ENCODE measurements at places on chromosomes 11 and 22.

- DNase-seq: no peak
Measured at GRCh38 chr11:8709002-8709672, 26.5 kb downstream of the RPL27A start.

DNA sequence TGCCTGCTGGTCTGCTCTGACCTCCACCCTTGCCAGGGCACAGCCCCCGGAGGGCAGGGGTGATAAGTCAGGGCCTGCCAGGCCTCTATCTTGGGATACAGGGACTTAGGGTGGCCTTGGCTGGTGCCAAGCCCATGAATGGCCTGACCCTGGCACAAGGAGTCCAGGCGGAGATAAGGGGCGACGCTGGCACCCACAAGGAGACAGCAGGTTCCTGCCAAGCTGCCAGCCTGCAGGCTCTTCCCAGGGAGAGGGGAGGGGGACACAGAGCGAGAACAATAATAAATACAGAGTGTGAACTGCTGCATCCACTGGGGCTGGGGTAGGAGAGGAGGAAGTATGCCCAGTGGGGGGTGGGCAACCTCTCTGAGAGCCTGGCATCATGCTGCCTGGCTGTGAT, 978 bp downstream of the CSDC2 start:
- DNase-seq: no peak

DNA sequence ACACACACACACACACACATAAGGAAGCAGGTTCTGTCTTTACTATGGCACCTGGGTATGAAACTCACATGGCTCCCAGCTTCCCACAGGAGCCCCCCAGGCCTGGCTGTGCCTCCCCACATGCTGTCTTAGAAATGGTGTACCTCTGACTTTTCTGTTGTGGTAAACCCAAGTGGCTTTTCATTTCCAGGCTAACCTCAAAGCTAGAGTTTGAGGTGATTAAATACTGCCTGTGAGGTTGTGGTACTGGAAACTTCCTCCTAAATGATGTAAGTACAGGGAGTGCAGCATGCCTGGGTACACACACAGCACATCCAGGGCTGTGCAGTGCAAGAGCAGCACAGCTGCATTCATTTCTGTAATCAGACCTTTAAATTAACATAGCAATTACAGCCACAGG, 34.4 kb downstream of the ME3 start:
- peak; percentile 40 for DNase-seq

DNA sequence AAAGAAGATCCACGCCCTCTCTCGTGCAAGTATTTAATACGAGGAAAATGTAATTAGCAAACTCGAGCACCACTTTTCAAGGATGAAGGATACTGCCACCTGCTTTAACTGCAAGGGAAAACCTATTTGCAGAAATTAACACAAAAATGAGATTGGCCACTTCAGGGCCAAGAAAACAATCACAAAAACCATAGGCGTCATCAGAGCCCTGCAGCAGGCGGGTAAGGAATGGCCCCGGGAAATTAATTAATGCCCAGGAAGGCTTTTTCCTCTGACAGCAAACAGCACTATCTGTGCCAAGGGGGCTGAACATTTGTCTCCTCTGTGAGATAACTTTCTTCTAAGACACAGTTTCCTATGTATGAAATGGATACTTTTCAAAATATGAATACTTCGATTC, 255.7 kb downstream of the CTTN start:
- DNase-seq: no peak

DNA sequence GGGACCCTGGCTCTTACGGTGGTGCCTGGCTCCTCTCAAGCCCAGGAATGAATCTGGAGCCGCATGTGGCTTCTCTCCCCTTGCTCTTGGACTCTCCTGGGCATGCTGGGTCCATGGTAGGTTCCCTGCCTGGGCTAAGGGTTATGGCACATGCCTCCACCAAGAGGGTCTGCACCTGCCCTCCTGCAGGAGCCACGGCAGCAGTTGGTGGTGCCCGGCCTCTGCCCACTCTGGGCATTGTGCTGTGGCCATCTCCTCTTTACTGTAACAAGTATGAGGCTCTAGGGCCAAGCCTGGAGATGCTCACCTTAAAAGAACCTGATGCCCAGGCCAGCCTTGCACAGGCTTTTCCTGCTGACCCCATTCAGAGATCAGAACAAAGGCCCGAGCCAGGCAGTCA, 104.0 kb upstream of the PITPNB start:
- no peak for DNase-seq

- DNase-seq: no peak
Measured at GRCh38 chr11:4459500-4459899, 10.4 kb downstream of the OR52K2 start.

- DNase-seq: no peak
Measured at GRCh38 chr11:69614085-69614484, 26.9 kb upstream of the CCND1 start.

- no peak for DNase-seq
Measured at GRCh38 chr22:38631724-38632123, 24.5 kb downstream of the FAM227A start.

DNA sequence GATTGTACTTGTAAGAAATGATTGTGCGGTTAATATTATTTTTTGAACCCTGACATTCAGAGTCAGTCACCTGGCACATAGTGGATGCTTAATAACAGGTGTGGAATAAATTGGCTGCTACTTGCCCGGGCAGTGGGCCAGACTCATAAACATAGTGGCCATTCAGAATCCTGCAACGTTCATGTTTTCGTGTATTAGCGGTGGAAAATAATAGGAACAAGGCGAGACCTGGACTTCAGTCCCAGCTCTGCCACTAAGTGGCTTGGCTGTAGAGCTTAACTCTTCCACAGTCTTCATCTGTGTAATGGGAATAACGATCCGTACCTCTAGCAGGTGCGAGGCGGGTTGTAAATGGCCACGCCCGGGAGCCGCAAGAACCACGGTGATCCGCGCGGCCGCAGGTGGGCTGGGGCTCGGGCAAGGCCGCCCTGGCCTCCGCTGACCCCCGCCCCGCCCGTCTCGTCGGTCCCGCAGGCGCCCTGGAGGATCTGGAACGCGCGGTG, 761 bp upstream of the TMEM25 start:
- DNase-seq: no peak
